ENCODE measurements at places on chromosomes 7 and 10. TPM values are rescaled to one million over a fixed set of nuclear protein-coding genes. Genes with fewer than 3 reads are reported as not detected.

DNA sequence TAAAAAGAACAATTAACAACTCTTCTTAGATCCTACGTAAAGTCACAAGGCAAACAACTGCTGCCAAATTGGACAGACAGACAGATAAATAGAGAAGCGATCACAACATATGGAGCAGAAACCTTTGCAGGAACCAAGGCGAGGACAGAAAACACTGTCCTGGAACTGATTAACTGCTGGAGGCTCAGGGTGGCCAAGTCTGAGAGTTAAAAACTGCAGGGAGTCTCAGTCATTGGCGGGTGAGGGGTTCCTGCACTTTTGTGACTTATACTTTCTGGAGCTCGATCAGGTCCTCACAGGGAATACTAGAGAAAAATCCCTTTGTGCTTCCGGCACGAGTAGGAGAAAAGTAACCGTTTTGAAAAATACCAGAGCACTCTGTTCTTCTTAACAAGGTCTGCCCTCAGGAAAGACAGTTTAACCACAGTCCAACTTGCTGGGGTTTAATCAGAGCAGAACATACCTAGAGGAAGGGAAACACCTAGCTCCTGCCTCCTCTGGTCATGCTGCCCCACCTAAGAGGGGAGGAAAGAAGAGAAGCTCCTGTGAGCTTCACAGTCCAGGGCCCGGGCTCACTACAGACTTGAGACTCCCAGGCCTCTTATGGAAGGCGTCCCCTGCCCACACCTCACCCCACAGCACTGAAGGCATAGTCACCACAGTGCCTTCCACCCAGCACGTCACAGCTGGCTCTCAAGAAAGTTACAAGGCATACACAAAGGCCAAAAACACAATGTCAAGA, 74.9 kb downstream of the LARP4B start:
- no peaks in the 10 kb centered on the region for H3K4me1 ChIP-seq
- H3K27me3 ChIP-seq = no peaks in the 10 kb centered on the region
- H3K4me3 ChIP-seq = no peak overlapping the region
- H3K36me3 ChIP-seq = peaks cover 10% of the 10 kb centered on the region
- DNase-seq = no peak
- no peak overlapping the region for H3K27ac ChIP-seq

DNA sequence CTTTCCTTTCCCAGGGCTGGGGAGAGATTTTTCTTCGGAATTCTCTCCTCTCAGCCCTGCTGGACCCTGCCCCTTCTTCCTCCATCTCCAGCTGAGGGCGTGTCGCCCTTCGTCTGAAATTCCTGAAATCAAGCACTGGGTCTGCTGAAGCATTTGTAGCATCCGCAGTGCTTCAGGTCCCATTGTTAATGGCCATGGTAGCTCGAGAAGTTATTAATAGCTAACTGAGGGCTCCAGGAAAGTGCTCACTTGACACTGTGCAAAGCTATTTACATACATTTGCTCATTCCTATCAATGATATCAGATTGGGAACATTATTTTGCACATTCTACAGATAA, 515 bp downstream of the FAM149B1 start:
- H3K4me1 ChIP-seq = no peaks in the 10 kb centered on the region
- no peaks in the 10 kb centered on the region for H3K27me3 ChIP-seq
- peaks cover 4% of the 10 kb centered on the region for H3K36me3 ChIP-seq
- DNase-seq = no peak
- H3K27ac ChIP-seq = peak overlapping the region; percentile 64

DNA sequence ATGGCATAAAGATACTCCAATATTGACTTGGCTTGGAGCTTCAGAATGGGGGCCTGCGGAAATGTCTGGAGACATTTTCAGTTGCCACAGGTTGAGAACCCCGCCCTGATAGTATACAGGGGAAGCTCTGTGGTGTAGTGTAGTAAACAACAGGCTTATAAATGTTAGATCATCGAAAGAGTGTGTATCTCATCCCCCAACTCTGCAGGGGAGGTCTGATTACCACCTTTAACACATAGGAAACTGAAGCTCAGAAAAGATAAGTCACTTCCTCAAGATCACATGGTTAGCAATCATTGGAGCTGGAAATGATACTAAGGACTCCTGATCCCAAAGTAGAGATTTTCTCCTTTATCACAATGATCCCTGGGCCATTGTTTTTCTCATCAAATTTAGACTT, 144.5 kb upstream of the BMPER start:
- no peaks in the 10 kb centered on the region for H3K27me3 ChIP-seq
- H3K4me1 ChIP-seq = peaks cover 31% of the 10 kb centered on the region
- DNase-seq = no peak

GRCh38 chr10:12471135-12471534, 121.8 kb downstream of the CAMK1D start:
- no peak overlapping the region for H3K27ac ChIP-seq
- H3K36me3 ChIP-seq = no peaks in the 10 kb centered on the region

The BMPR1A gene
- 36.3 TPM for total RNA-seq

The SORCS1 gene
- total RNA-seq = 48.9 TPM

The MYO1G gene
- 0.30 TPM for total RNA-seq

GRCh38 chr10:12397941-12398340, 48.6 kb downstream of the CAMK1D start:
- H3K36me3 ChIP-seq = no peaks in the 10 kb centered on the region
- H3K27ac ChIP-seq = no peak overlapping the region
- DNase-seq = no peak
- H3K27me3 ChIP-seq = no peaks in the 10 kb centered on the region
- no peaks in the 10 kb centered on the region for H3K4me1 ChIP-seq
- H3K4me3 ChIP-seq = no peak overlapping the region

The CRHR2 gene
- total RNA-seq = not detected

The ZNF92 gene
- total RNA-seq = 28.5 TPM

GRCh38 chr10:48490946-48491345, 113.9 kb downstream of the ARHGAP22 start:
- H3K27me3 ChIP-seq = no peaks in the 10 kb centered on the region
- no peaks in the 10 kb centered on the region for H3K36me3 ChIP-seq
- DNase-seq = no peak
- no peaks in the 10 kb centered on the region for H3K4me1 ChIP-seq

All from SJCRH30 (cell line).